ENCODE measurements at places on chromosomes 4 and X.

- DNase-seq = no peak
These were observed 19.5 kb downstream of the KIAA0232 start for GRCh38 chr4:6802025-6802424.

- DNase-seq = no peak
These were observed 28.9 kb upstream of the WDFY3 start for GRCh38 chr4:84995386-84995785.

GRCh38 chrX:25928316-25928715, 209.8 kb upstream of the MAGEB18 start:
- no peak for DNase-seq

GRCh38 chrX:100658941-100659381, 15.0 kb downstream of the SRPX2 start:
- DNase-seq = no peak

DNA sequence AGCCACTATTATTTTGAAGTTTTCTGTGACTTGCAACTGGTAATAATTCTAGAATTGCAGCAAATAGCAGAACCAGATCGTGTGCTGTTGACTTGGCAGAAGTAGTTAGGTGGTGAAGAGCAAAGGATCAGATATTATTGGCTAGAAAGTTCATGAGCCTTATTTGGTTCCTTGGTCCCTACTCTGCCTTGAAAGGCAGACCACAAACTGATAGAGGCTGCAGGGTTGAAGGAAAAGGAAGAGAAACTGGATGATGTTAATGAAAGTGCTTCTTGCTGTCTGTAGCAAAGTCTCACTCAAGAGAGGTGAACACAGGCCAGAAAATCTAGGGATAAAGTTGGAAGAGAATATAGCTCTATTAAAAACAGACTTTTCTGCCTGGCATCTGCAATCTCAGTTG, 41.2 kb upstream of the RNF150 start:
- no peak for DNase-seq

- peak; percentile 23 for DNase-seq
These were observed 152.0 kb upstream of the SLC4A4 start for GRCh38 chr4:71186566-71187403.

DNA sequence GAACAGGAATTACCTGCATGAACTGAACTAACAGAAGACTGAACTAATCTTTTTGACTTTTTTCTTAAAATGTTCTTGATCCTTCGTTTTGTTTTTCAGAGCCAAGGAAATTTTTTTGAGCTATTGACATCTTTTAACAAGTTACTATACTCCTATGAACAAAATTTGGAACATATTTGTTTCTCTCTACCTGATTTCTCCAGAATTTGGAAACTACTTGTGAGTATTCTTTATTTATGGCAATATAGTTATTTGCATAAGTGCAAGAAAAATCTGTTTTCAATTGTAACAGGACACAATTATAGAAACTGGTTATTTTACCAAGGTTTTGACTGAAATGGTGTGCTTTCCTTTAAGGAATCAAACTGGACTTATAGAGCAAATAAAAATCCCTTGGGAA, 89.5 kb upstream of the HPGD start:
- DNase-seq = no peak

DNA sequence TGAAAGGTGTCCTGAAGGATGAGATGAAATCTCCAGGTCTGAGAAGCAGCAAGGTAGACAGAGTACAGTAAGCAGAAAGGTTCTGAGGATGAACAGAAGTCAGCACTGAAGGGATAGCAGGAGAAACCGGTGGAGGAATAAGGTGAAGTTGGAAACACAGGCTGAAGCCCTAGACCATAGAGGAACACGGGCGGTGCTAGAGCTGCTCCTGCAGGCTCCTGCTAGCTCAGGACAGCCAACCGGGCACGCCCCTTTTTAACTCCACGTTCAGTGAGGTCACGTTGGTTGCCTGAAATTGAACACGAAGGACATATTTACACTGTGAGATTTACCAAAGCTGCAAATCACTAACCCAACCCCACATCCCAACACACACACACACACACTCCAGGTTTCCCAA, 1886.4 kb upstream of the AGA start:
- no peak for DNase-seq

DNA sequence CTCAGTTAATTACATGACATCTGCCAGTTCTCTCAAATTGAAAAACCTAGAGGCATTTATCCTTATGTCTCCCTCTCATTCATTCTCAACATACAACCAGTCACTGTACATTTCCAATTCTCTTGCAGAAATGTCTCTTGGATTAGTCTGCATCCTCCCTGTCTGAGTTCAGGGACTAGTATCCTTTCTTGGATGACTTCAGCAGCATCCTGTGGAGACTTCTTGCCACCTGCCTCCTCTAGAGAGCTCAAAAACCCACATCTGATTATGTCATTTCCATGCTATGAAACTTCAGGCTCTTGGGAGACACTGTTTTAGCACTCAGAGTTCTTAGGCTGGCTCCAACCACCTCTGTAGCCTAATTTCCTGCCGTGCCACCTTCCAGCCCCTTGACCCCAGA, 515.1 kb upstream of the DIPK2B start:
- DNase-seq = no peak

DNA sequence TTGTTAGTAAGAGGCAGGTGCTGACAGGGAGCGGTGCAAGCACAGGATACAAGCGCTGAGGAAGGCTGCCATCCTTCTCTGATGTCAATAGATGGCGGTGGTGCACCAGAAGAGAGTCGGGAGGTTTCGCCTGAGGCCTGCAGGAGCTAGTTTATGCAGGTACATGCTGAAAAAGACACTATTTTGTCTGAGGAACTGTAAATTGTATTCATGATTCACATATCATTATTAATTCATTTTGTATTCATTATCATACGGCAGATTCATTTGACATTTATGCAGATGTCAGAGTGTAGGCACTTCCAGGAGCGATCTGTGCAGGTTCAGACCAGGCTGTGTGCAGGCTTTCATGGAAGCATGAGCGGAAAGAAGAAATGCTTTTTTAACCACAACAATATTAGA, 824.0 kb downstream of the STIM2 start:
- DNase-seq = no peak

- DNase-seq = no peak
These were observed 11.3 kb downstream of the FRG2 start for GRCh38 chr4:190015538-190016368.

DNA sequence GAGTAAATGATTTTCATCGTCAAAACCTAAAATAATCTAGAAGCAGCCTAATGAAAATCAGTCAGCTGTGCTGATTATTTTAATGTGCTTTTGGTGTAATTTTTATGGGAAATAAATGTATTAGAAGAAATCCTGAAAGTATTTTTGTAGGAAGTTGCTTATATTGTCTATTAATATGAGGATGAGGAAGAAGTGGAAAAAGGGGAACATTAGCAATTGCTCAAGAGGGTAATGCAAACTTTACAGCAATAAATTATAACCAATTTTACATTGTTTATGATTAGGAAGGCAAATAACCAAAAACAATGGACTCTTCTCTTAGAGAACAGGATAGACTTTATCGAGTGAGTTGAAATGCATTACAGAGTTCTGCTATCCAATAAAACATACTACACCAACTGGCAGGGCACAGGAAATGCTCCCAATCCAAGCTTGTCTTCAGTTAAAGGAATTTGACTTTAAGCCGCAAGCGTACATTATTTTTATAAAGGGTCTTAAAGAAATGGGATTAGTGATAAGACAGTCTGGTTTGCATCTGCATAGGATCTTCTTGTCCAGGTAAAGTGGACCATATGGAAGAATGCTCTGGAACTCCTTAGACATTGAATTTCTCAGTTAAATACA, 374.8 kb downstream of the PDGFC start:
- DNase-seq = no peak

GRCh38 chr4:103429283-103429682, 231.1 kb upstream of the CENPE start:
- DNase-seq = no peak

DNA sequence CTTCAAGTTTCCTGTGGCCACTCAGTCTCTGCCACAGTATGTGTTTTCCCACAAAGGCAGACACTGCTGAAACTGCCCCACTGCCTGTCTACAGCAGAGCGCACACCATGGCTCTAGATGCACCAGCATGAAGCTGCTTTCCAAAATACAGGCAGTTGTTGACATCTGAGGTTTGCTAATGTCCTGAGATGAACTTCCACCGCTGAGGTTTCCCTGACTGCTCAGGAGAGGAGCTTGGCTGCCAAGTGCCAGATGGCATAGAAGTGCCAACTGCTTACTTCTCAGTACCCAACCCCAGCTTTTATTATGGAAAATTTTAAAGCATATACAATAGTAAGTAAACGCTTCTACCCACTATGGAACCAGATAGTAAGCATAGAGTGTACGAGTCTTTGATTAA, 61.0 kb upstream of the EXOC1L start:
- DNase-seq = no peak

DNA sequence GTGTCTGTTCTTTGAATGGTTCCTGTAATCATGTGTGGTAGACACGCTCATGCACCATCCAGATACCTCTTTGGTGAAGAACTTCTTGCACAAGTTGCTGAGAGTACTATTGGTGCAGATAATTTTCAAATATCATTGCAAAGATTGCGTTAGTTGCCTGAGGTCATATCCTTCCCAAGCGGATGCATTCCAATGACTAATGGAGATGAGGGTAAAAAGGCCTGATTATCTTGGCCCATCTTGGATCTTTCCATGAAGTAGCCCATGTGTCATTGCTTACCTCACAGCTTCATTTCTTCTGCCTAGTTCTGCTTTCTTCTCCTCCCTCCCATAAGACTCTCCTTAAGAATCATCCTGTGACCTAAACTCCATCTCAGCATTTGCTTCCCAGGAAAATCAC, 384.9 kb upstream of the CNKSR2 start:
- no peak for DNase-seq

Data from T-helper 9 cell (primary cell).